BJ (cell line): ENCODE measurements at places on chromosomes 6 and 20. TPM values are rescaled to one million over a fixed set of nuclear protein-coding genes. Genes with fewer than 3 reads are reported as not detected.

DNA sequence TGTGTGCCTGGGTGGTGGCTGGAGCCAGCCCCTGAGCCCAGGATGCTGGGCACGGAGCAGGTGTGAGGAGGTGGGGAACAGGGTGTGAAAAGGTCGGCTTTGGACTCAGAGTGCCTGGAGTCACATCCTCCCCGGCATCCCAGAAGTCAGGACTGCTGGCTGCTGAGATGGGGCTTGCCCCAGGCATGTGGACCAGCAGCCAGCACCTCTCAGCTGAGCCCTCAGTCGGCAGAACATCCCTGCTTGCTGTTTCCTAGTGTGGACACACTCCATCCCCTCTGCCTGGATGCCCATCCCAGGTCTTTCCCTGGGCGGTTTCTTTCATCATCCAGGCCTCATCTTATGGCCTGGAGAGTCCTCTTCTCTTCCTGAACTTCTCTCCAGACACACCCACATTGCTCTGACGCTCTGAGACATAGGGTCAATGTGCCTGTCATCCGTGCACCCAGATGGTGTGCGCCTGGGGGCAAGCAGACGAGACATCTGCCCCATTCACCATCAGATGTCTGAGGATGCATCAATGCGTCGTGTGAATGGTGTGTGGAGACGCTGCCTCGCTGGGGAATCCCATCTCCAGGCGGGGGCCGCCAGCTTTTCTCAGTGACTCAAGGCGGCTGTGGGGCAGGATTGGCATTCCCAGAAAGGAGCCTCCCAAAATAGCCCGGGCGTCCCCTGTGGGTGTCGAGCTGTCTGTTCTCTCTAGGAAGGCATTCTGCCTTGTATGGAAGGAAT, 104.2 kb downstream of the SYCP2 start:
- no peak for DNase-seq

The ZKSCAN4 gene
- 3.0 and 3.3 TPM in 2 replicates for polyA plus RNA-seq

The MEP1A gene
- polyA plus RNA-seq: not detected in 2 replicates

DNA sequence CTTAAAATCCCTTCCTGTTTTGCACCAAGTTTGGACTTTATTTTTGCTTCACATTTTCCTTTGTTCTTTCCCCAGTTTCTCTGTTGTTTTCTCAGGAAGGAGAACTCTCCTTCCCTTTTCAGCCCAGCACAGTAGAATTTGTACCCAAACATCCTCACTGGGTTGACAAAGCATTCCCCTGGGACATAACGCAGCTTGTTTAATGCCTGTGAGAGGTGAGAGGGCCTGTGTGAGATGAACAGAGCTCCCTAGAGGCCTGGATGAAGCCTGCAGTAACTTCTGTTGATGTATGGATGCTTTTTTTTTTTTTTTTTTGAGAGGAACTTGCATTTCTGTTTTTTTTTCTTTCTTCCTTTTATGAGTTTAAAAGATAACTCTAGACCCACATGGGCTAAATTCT, 104.9 kb upstream of the SLC22A23 start:
- no peak for DNase-seq

DNA sequence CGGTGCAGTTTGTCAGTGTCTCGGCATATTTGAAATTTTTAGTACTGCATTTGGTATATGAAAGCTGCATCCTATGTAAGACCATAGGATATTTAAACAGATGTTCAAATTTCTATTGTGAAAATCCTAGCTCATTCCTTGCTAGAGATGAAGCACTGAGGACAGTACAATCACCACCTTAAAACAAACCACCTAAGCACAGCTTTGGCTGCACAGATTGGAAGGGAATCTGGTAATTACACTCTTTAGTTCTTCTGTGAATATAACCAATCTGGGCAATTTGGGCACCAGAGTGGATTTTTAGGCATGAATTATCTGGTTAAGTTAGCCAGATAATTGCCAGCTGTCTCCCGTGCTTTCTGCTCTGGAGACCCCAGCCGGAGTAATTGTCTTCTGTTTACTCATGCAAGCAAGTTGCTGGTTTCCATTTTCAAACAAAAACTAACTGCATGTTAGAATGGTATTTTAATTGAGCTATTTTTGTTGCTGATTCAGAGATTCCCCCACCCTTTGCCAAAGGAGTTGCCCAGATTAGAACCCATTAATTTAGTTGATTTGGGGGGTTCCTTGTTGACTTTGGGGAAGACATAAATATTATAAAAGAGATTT, 36.9 kb downstream of the E2F3 start:
- no peak for DNase-seq

DNA sequence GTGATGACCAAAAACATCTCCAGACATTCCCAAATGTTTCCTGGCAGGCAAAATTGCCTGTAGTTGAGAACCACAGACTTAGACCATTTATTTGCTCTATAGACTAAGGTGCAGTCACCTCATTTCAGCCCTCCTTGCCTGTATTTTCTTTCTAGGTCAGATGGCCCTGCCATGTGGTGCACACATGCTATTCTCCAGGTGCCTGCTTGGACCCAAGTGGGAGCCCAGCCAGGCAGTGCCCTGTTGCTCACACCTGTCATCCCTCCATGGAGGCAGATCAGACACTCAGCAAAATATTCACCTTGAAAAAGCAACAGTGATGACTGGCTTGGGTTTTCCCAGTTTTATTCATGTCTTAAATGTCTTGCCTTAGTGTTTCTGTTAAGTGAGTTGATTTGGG, 311.4 kb downstream of the TFAP2C start:
- DNase-seq: no peak

The SLC17A2 gene
- polyA plus RNA-seq: not detected in 2 replicates

GRCh38 chr20:45944151-45944964, 9.9 kb downstream of the PCIF1 start:
- no peak for DNase-seq

The DPPA5 gene
- polyA plus RNA-seq: not detected in 2 replicates

The PPP1R10 gene
- polyA plus RNA-seq: 27.0 and 32.2 TPM in 2 replicates

The EZR gene
- 113 and 117 TPM in 2 replicates for polyA plus RNA-seq

GRCh38 chr6:55601120-55601519, 22.1 kb upstream of the HMGCLL1 start:
- no peak for DNase-seq

The RSPH9 gene
- 0.65 and 0.77 TPM in 2 replicates for polyA plus RNA-seq

The PNISR gene
- polyA plus RNA-seq: 19.0 and 31.9 TPM in 2 replicates

The BPIFB3 gene
- polyA plus RNA-seq: not detected in 2 replicates

- DNase-seq: no peak
These were observed 92.5 kb downstream of the TCP11 start for GRCh38 chr6:35048631-35049083.

The ACTR5 gene
- polyA plus RNA-seq: 4.0 and 5.4 TPM in 2 replicates

The SULF2 gene
- 10.7 and 13.2 TPM in 2 replicates for polyA plus RNA-seq

GRCh38 chr6:57222743-57223077, 603 bp upstream of the RAB23 start:
- no peak for DNase-seq

The C20orf141 gene
- 0.12 TPM in 1 of 2 replicates, not detected in the other for polyA plus RNA-seq

DNA sequence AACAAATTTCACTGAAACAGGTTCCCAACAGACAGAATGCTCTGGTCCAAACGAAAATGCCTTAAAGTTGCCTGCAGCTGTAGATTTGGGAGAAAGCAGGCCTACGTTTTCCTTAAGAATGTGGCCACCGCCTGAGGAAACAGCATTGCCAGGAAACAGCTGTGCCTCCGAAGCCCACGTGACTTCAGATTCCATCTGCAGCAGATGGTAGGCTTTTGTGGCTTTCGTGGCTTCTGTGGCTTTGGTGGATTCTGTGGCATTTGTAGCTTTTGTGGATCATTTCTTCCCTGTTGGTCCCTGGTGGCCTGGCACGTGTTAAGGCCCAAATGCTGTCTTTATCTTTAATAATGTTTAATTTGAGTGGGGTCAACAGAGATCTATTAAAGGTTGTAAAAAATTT, 222.9 kb downstream of the TTLL2 start:
- no peak for DNase-seq

The MEI4 gene
- polyA plus RNA-seq: not detected in 2 replicates

DNA sequence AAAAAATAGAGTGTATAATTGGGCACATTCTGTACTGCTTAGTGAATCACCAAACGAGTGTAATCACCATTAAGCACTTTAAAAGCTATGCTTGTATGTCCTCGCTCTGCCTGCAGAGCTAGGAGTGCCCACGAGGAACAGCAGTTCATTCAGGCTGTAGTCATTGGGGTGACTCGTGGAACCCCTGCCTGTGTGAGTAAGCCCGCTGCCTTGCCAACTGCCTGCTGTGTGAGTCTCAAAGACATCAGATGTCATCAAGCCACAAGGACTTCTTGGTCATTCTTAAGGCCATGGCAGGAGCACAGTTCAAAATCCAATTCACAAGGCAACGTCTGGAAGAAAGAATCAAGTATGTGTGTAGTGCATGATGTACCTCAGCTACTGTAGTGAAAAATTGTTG, 60.4 kb downstream of the FOXO3 start:
- DNase-seq: peak; percentile 37

The HTR1E gene
- polyA plus RNA-seq: not detected in 2 replicates

The GPR6 gene
- polyA plus RNA-seq: not detected in 2 replicates

DNA sequence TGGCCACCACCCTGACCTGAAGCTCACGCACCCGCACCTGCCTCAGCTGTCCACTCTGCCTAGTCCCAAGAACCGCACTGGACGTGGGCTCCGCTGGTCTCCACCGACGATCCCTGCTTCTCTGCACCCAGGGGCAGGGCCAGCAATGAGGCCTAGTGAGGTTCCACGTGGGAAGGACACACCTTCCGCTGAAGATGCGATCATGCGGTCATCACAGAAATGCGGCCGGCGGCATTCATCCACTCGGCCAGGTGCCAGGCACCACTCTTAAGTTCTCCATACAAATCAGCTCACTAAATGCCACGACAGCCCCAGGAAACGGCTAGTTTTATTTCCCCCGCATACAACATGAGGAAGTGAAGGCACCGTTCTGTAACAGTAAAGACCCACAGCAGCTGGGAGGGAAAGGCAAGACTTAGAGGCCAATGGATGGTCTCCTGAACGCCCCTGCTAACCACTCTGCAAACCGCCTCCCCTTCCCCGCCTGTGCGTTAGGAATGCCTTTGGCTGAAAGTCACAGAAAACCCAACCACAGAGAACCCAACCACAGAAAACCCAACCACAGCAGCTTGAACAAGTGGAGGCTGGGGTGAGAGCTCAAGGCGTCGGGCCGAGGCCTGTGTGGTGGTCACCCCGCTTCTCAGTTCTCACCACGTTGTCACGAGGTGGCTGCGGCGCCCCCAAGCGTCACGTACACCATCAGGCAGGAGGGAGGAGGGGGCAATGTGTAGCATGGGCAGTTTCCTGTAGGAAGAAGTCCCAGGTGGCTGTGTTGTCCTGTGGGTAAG, 204.4 kb downstream of the TAF4 start:
- DNase-seq: no peak

The PNRC1 gene
- polyA plus RNA-seq: 5.6 and 9.8 TPM in 2 replicates
